ENCODE measurements at places on chromosomes 2 and 18. TPM values are rescaled to one million over a fixed set of nuclear protein-coding genes. Genes with fewer than 3 reads are reported as not detected.

DNA sequence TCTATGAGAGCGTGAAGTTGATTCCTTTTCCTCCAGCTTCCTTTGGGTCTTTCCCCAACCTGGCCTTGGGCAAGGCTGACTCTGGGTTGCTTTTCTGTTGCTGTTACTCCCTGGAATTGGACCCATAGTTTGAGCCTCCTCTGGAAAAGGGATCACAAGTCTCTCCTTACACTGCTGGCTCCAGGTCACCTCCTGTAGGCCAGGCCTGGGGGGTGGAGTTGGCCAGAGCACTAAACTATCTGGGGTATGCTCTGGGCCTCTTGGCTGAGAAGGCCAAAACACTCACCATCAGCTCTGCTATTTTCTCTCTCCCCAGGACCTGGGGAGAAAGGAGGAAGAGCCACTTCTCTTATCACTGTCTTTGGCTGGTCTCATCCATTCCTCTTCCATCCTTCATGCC lies 56.5 kb upstream of the NCOA1 start:
- no peak overlapping the region for H3K4me3 ChIP-seq
- no peak for DNase-seq
- no peaks in the 10 kb centered on the region for H3K4me1 ChIP-seq
- no peaks in the 10 kb centered on the region for H3K27me3 ChIP-seq
- no peak overlapping the region for H3K27ac ChIP-seq

DNA sequence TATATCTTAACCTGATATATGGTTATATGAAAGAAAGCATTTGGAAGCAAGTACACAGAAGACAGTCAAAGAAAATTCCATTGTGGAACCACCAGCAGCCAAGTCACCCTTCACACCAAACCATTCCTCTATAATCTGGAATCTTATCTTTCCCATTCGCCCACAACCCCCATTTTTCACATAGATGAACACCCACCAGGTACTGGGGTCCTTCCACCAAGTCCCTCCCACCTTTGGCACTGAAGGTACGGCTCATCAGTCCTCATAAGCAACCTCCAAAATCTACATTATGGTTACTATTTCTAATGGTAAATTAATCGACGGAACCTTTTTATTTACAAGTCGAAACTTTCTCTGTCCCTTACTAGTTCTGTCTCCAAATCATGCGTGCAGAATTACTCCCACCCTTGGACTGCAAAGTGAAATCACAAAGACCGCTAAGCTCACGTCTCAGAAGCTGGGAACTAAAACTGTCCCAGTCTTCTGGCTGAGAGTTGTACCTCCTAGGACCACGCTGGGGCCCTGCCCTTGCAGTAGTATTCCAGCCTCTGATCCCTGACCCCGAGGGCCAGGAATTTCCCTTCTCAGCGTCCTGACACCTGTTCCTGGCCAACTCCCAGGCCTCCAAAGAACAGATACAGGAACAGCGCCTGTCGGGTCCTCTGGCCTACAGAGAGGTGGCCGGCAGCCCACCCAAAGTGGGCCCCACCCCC lies 702 bp downstream of the OLA1 start:
- DNase-seq: peak; percentile 27
- peaks cover 20% of the 10 kb centered on the region for H3K4me1 ChIP-seq
- H3K36me3 ChIP-seq: peaks cover 5% of the 10 kb centered on the region
- H3K27ac ChIP-seq: peak overlapping the region; percentile 70
- no peaks in the 10 kb centered on the region for H3K27me3 ChIP-seq
- peak overlapping the region; percentile 83 for H3K4me3 ChIP-seq

- H3K27ac ChIP-seq: peak overlapping the region; percentile 29
- peaks cover 54% of the 10 kb centered on the region for H3K36me3 ChIP-seq
- peak overlapping the region; percentile 9 for H3K4me3 ChIP-seq
- peaks cover 54% of the 10 kb centered on the region for H3K4me1 ChIP-seq
These were observed 23.7 kb downstream of the RNF125 start for GRCh38 chr18:32042337-32042736.

The MARCO gene
- not detected for polyA plus RNA-seq

The MYO1B gene
- not detected for polyA plus RNA-seq

DNA sequence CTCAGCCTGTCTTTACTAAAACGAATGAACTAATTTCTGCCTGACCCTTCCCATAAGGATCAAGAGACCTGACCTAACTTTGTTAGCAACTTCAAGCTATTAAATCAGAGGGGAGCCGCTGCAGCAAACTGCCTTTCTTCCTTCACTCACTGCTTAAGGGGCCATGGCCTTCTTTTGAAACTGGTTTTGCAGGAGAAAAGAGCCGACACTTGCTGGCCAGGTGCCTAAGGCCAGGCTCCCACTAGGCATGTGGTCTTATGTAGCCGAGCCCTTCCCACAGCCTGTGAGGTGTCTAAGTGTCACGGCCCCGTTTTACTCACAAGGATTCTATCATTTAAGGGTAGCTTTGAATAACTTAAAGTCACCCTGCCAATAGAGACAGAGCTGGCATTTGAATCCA lies 130.8 kb downstream of the ZNF236 start:
- no peak for DNase-seq
- H3K36me3 ChIP-seq: peaks cover 52% of the 10 kb centered on the region
- H3K4me3 ChIP-seq: no peak overlapping the region

DNA sequence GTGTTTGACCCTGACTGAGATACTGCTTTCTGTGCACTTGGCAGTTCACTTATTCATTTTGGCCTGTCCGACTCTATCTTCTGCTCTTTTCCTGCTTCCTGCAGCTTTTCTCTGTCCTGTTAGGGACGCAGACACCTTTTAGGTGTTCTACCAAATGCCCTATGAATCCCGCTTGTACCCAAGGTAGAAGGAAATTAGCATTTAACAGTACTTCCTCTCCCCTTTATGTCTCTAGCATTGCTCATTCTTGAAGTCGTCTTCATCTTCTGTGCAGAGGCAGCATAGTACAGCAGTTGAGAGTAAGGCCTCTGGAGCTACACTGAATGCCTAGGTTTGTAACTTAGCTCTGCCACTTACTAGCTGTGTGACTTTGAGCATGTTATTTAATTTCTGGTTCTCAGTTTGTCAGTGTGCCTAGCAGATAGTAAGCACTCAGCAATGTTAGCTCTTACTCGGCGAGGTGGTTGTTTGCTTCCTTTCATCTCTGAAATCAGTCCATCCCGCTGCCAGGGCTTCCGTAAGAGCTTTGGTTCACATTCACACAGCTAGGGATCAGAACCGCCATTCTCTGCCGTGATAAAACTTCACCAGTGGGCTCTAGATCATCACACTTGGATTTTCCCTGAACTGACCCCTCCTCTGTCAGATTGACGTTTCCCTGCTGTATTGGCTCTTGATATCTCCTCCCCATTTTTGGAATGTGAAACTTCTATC lies 1.4 kb downstream of the CCT7 start:
- H3K36me3 ChIP-seq: peaks cover 19% of the 10 kb centered on the region
- peak; percentile 37 for DNase-seq
- peaks cover 43% of the 10 kb centered on the region for H3K4me1 ChIP-seq
- no peaks in the 10 kb centered on the region for H3K27me3 ChIP-seq

The ATP8B1 gene
- not detected for polyA plus RNA-seq

GRCh38 chr18:3422905-3423304 lies 27.1 kb upstream of the TGIF1 start:
- H3K27me3 ChIP-seq: no peaks in the 10 kb centered on the region
- H3K36me3 ChIP-seq: no peaks in the 10 kb centered on the region
- no peak overlapping the region for H3K27ac ChIP-seq

The UGT1A8 gene
- not detected for polyA plus RNA-seq

GRCh38 chr2:54469484-54470053 lies 13.4 kb downstream of the SPTBN1 start:
- no peaks in the 10 kb centered on the region for H3K4me1 ChIP-seq
- no peak overlapping the region for H3K4me3 ChIP-seq
- H3K36me3 ChIP-seq: no peaks in the 10 kb centered on the region

The SRD5A2 gene
- not detected for polyA plus RNA-seq

The ABCG8 gene
- 0.10 TPM for polyA plus RNA-seq

The PHLPP1 gene
- polyA plus RNA-seq: 0.52 TPM

All from CD4-positive, CD25-positive, alpha-beta regulatory T cell (primary cell).